AG10803 (cell line): ENCODE measurements at places on chromosomes 6 and 20.

- peak; percentile 59 for DNase-seq
Observed at GRCh38 chr20:62627901-62628612, 14.2 kb upstream of the SLCO4A1 start.

- DNase-seq = peak; percentile 13
Observed at GRCh38 chr6:75922226-75922625, 150.2 kb downstream of the IMPG1 start.

DNA sequence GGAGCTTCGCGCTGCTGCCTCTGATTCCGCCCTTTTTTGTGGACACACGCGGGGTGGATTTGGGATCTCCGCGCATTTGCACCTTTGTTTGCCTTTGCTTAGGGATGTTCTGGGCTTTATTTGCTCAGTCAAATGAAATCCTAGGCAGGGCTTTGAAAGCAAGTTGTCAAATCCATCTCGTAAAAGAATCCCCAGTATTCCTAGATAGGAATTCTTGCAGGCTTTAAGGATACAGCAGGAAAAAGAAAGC lies 453 bp downstream of the CEP57L1 start:
- no peak for DNase-seq

GRCh38 chr20:31815408-31816188 lies 3.6 kb upstream of the MYLK2 start:
- DNase-seq = peak; percentile 43

DNA sequence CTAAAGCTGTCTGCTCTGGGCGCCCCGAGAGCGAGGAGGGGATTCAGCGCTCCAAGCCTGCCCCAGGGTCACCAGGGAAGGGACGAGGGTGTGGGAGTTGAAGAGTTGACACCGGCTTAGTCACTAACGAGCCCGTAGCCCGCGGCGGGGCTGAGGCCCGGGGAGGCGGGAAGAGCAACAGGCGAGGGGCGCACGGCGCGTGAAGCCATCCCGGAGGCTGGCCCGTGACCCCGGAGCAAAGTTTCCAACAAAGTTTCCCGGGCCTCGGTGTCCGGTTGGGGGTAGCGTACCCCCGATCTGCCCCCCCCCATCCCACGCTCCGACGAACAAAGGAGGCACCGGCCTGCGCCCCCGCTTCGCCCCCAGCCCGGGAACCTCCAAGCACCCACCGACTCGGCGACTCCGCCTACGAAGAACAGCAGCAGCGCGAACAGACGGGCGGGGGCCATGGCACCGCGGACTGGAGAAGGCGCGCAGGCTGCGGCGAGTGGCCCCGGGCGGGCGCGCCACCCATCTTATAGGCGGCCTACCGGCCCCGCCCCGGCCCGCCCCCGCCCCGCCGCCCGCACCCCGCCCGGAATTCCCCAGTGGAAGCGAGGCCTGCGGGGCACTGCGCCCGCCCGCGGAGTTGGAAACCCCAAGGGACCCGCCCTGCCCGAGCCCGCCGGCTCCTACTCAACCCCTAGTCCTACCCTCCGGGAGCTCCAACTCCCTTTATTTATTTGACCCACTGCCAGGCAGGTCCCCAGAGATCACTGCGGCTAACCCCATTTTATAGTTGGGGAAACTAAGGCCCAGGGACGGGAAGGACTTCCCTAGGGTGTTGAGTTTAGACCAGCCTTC lies at the start of gene SDC4:
TSS of gene SDC4 (minus strand) at position 489 of the 843 bp plus-strand sequence. CDS start at position 449, 40 bp downstream.
- peak; percentile 66 for DNase-seq

DNA sequence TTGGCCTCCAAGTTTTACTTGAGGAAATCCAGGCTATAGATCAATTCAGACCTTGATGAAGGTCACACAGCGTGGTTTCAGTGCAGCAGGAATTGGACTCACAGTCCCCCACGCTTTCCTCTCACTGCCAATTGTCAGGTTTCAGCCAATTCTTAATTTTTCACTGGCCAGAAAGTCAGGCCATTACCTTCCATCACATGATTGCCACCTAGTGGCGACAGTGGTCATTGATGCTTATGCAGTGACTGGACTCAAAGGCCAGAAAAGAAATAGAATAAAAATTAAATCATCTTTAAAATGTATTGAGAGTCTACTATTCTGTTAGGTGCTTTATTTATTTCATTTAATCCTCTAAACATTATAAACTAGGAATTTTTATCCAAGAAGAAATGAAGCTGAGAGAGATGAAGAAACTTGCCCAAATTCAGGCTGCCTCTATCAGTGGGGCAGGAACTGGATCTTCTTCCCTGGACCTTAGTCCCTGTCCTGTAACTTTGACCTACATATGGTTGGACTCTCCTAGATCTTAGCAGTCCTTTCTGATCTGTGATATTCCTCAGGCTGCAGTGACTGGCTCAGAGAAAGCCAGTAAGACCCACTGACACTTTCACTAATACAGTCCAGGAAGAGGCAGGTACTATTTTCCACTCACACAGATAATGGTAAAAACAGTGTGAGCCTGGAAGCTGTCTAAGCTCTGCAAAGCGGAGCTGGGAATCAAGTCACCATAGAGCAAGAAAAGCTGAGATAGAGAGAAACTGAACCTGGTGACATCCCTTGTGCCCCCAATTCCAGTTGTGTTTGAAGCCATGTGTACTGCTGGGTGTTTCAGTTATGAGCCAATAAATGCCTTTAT lies 133.3 kb downstream of the ELOVL4 start:
- DNase-seq = peak; percentile 61

GRCh38 chr6:125314009-125314581 lies 12.3 kb upstream of the HDDC2 start:
- peak; percentile 68 for DNase-seq

GRCh38 chr6:21887231-21888185 lies 294.0 kb downstream of the SOX4 start:
- peak; percentile 13 for DNase-seq

DNA sequence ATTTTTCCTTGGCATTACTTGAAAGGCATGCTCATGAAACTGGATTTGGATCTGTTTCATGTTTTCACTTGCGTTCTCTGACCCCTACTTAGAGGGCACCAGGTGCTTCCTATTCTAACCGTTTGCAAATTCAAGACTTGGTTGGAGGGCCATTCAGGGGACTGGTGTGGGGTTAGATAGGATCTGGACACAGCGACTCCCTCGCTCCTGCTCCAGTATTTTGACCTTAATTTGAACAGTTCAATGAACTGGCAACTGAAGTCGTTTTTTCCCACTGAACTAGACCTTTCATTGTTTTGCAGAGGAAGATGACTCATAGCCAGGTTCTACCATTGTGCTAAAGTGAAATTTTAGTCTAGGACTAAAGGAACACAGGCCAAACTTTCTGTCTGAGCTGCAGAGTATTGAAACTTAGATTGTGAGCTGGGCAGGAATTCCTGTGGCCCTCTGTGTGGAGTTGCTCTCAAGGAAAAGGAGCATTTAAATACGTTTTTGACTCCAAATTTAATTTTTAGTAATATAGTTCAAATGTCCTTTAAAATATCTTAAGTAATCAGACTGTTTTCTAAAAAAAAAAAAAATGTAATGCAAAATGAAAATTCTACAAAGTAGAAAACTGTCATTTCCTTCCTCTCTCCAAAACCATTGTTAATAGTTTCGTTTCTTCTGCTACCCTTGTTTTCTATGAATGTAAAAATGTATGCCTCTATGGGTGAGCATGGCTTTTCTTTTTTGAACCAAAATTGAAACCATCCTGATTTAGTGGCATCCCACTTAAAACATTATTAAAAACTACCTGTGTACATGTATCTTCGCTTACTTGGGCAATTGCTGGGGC lies 64.8 kb downstream of the UTRN start:
- peak; percentile 22 for DNase-seq

- DNase-seq = peak; percentile 49
Observed at GRCh38 chr6:26003102-26003694, 40.6 kb downstream of the TRIM38 start.

- DNase-seq = no peak
Observed at GRCh38 chr6:24445704-24446103, 43.0 kb downstream of the MRS2 start.

- no peak for DNase-seq
Observed at GRCh38 chr6:83574783-83575182, 62.4 kb downstream of the PRSS35 start.

GRCh38 chr20:59124296-59125029 lies 39.2 kb upstream of the ZNF831 start:
- no peak for DNase-seq

DNA sequence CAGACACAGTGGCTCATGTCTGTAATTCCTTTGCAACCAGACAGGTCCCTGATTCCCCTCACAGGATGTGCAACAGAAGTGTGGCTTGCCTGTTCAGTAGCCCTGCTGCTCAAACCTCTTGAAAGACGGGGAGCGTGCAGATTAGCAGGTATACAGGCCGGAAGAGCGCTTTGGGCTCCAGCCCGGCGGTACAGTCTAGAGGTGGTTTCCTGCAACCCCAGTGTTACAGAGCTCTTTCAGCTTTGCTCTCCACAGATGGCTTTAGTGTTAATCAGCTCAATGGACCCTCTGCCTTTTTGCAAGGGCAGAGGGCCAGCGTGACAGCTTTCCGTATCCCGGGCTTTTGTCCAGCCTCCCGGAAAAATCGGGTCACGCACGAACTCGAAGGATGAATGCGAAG lies 67.2 kb upstream of the TNFRSF21 start:
- no peak for DNase-seq

DNA sequence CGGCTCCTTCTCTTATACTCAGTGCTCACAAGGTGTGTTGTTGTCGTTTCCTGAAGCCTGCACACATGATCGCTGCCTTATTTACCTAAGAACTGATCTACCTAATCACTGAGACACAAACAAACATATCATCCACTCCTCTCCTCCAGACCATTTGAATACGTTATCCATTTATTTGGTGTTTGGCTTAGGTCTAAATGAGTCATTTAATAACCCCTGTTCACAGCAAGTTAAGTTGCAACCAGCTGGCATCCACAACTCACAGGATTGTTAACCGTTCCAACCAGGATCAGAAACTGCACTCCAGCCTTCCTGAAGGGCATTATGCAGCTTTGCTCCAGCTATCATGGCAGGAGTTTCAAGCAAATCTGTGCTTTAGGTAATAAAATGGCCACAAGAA lies 511.1 kb upstream of the MAP3K7 start:
- no peak for DNase-seq

GRCh38 chr6:26065952-26066380 lies 21.3 kb upstream of the HFE start:
- peak; percentile 83 for DNase-seq

DNA sequence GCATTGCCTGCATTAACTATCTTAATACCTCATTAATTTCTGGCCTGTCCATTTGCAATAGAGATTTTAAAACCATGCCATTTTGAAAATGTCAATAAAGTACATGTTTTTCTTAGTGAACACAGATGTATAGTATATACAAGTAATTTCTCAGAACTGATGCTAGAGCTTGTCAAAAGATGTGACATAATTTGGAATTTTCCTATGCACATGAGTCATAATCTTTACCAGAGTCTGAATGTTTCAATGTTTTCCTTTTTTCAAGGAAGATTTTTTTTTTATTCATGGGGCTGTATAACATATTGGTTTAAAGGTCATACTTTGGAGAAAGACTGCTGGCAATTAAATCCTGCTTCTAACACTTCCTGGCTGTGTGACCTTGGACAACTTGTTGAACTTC lies 1347.5 kb upstream of the ADGRB3 start:
- DNase-seq = no peak

DNA sequence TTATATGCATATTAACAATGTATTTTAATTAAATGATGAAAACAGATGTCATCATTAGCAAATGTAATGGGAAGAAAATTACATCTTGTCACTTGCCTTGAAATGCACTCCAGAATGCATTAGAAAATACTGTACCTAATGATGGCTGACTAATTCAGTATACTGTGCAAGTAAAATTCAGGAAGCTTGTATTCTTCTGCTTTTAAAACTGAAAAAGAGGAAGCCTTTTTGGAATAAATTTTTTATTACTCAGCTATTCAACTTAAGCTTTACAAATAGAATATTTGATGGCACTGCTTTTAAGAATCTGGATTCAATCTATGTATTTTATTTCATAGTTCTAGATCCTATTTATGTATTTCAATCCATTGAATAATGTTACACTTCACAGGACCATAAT lies 195.5 kb downstream of the RIMS1 start:
- no peak for DNase-seq

- peak; percentile 11 for DNase-seq
Observed at GRCh38 chr20:45098103-45098773, 2.7 kb downstream of the KCNS1 start.

GRCh38 chr6:151546941-151547659 lies 53.3 kb downstream of the CCDC170 start:
- DNase-seq = no peak

DNA sequence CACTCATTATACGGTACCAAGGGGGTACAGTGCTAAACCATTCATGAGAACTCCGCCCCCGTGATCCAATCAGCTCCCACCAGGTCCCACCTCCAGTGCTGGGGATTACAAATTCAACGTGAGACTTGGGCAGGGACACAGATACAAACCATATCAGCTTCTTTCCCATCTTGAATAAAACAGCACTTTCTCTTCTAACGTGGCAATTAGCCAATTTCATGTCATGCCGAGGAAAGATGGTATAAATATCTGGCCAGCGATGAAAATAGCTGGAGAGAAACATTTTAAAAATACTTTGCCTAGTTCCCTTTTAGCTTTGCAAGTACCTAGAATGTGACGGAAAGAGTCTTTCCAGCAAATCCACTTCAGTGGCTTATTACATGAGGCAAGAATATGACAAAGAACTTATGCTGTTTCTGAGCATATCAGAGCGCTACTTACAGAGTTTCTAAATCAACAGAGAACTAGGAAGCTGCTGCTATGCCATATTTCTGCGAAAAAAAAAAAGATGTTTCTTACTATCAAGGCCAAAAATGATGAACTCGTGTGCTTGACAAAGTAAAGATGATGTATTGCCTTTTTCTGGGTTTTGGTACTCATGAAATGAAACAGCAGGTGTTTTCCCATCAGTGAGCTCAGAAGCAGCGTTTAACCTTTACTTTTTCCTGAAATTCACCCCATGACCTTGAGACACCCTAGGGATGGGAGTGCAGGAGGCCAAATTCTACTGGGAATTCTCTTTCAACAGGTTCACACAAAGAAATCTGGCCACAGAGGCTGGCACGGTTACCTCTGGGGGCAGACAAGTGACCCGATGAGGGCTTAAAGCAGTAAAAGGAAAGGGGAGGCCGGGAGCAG lies 37.9 kb downstream of the AGPAT4 start:
- DNase-seq = no peak

- DNase-seq = no peak
Observed at GRCh38 chr6:113094779-113095178, 747.6 kb downstream of the RFPL4B start.

DNA sequence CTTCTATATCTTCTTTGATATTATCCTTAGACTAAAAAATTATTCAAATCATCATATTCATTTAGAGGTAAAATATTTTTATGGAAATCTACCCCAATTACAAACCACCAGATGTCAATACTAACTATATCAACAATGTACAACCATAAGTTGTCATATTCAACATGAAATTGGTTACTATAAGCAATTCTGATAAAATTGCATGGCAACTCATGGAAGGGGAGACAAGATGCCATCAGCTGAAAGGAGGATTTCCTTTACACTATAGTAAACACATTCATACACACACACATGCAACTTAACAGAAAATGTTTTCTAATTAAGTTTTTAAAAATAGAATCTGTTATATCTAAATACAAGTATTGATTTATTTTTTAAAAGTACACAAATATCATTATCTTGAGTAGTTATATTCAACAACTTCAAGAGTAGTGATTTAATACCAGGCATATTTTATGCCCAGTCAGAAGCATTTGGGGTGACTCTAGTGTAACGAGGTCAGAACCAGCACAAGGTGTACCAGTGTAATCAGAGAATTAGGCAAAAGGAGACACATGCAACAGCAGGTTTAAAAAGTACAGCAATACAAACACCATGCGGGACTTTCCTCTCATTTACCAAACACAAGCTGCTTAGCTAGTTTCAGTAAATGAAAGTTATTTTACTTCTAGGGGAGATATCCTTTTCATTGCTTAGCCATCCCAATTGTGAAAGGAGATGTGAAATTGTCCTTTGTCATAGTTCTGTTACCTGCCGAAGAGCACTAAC lies 1.0 kb downstream of the FILIP1 start:
- no peak for DNase-seq
